ENCODE measurements at places on chromosomes 7 and 10.

DNA sequence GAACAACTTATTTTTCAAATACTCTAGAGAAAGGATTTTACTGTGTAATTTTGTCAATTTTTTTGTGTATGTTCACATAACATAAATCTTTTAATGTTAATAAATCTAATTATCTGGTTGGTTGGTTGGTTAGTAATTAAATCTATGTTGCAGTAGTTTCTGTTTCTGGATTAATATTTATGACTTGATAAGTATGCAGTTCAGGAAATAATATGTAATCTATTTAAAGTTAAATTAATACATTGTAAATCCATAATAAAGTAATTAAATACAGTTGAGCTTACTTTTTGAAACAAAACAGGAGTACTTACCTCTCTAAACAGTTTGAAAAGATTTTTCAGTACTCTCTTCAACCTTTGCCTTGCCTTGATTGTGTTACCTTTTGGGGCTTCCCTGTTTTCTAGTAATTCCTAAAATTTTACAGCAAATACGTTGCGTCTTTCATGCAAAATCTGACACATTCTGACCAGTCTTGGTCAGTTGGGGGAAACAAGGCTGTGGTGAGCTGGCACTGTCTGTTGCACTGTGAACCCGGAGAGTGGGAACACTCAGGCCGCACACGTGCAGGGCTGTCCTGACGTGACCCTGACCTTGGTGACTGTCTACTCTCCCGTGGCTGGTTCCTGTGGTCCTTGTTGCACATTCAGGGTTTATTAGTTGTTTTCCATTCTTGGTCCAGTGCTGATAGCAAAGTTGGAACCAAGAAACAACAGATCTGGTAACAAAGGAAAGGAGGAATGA is 45.6 kb upstream of the FGL2 start:
- DNase-seq: no peak

GRCh38 chr7:142414915-142415314 is 157.1 kb upstream of the PRSS58 start:
- DNase-seq: no peak

DNA sequence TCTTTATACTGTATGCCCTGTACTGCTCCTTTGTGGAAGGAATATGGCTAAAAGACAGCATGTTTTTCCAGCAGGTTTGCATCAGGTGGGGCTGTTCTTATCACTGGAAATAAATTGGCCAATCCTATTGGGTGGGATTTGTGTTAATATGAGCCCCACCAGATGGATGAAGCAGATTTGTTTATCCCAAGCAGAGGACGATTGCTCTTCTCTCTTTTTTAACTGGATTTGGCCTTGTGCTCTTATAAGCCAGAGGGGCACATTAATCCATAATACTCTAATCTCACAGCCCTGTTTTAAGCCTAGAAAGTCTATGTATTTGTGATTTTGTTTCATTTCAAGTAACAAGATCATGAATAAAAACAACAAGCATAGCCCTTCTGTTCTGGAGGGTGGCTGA is 240.1 kb upstream of the ADARB2 start:
- no peak for DNase-seq

GRCh38 chr10:123191886-123192285 is 37.7 kb downstream of the BUB3 start:
- no peak for DNase-seq

DNA sequence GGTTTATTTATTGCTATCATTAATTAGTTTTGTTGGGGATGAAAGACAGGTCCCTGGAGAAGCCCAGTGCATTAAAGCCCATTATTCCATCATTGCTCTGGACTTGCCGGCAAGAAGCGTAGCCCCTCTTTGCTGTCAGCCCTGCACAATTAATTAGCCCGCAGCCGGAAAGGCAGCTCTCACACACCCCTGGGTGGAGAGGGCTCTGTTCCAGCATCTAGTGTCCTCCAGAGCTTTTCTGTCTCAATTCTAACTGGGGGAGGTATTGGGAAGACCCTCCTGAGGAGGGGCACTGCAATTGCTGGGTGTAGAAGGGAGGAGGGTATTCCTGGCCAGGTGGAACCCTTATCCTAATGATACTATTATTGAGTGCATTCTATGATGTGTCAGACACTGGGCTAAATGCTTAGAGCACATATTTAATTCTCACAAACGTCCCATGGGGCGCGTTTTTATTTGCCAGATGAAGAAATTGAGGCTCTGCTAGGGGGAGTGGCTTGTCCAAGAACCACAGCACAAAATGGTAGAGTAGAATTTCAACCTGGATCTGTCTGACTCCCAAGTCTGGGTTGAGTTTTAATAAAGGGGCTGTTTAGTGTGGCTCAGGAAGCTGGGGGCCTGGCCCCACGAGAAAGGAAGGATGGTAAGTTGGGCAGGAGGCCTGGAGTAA is 148.1 kb upstream of the PCBD1 start:
- DNase-seq: no peak

GRCh38 chr7:151101621-151102396 is 15.5 kb downstream of the AGAP3 start:
- no peak for DNase-seq

DNA sequence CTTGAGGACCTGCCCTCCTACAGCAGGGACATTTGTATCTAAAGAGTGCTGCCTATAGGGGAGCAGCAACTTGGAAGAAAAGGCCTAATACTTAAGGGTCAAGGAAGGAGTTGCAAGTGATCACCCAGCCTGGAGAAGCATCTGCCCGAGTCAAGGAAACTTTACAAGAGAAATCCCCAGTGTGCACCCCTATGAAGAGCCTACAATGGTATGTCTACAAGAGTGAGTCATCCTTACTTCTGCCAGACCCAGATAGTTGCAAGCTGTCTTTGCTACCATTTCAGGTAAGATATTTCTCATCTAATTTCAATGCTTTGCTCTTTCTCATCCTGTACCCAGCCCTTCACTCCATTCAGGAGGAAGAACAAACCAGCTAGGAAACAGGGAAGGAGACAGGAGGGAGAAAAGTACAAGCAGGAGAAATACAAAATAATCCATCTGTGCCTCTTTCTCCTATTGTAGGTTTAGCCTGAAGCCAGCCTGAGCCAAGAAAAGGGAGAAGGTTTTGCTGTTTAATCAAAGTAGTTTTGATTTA is 34.4 kb upstream of the AGR3 start:
- DNase-seq: no peak

DNA sequence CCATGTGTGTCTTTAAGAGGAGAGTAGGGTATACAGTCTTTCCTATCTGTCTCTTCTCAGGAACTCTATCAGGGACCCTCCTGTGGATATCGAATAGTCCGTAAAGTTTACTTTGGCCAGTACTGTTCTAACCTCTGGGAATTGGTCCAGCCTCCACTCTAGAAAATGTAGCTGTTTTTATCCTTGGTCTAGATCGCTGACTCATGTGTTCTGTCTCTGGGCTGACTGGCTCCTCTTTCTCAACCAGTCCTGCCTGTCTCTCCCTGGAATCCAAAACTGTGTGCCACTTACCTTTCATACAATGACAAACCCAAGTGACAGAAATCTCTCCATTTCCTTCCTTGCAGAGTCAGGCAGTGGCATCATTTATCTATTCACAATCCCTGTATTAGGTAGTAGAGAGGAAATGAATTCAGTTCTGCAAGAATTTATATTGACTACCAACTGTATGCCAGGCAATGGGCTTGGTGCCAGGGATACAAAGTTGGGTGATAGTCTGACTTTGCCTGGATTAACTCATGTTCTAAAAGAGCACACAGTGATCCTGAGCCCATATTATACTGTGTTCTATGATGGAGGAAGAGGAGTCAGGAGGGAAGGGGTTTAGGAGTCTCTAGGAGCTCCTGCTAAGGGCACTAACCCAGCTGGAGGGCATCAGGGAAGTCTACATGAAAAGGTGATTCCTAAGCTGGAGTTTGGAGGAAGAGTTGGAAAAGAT is 232.7 kb downstream of the LRMDA start:
- no peak for DNase-seq

- DNase-seq: no peak
Measured at GRCh38 chr7:140197218-140197890, 20.6 kb upstream of the KDM7A start.

DNA sequence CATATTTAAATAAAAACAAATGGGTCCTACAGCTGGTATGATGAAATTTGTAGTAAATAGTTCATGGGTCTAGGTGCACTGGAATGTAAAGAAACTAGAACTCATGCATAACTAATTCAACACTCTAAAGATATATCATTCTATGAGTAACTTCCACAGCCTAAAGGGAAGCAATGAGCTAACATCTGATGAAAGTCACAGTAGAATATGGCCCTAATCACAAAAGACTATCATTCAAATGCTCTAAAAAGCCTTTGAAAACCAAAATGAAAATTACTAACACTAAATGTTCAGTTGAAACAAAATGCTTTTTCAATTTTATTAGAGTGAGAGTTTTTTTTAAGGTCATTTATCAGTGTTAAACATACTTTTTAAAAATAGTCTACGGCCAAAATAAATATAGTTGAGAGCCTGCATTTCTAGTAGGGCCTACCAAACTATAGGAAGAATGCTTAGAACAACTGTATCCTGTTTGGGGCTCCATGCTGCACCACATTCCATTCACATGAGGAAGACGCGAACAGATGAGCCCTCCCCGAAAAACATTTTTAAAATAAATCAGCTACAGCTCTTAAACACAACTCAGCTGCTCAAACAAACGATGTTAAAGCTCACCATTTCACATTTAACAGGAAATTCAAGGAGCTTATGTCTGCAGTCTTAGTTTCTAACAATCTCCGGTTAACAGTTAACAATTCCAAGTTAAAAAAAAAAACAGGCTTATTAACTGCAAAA is 134.5 kb downstream of the NRBF2 start:
- peak; percentile 51 for DNase-seq

DNA sequence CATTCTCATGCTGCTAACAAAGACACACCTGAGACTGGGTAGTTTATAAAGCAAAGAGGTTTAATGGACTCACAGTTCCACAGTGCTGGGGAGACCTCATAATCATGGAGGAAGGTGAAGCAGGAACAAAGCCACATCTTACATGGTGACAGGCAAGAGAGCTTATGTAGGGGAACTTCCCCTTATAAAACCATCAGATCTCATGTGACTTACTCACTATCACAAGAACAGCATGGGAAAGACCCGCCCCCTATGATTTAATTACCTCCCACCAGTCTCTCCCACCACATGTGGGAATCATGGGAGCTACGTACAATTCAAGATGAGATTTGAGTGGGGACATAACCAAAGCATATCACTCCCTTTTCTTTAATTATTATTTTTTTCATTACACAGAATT is 16.6 kb downstream of the COL28A1 start:
- DNase-seq: no peak

- DNase-seq: no peak
Measured at GRCh38 chr10:105024184-105024583, 383.1 kb downstream of the SORCS3 start.

GRCh38 chr7:42720012-42720411 is 191.9 kb downstream of the C7orf25 start:
- DNase-seq: no peak

- DNase-seq: no peak
Measured at GRCh38 chr10:8407501-8408021, 353.1 kb downstream of the GATA3 start.

GRCh38 chr7:97133159-97133558 is 15.7 kb downstream of the SDHAF3 start:
- DNase-seq: no peak

- no peak for DNase-seq
Measured at GRCh38 chr7:107850643-107851042, 40.3 kb upstream of the DLD start.

- no peak for DNase-seq
Measured at GRCh38 chr10:62562795-62563194, 188.6 kb downstream of the ZNF365 start.

DNA sequence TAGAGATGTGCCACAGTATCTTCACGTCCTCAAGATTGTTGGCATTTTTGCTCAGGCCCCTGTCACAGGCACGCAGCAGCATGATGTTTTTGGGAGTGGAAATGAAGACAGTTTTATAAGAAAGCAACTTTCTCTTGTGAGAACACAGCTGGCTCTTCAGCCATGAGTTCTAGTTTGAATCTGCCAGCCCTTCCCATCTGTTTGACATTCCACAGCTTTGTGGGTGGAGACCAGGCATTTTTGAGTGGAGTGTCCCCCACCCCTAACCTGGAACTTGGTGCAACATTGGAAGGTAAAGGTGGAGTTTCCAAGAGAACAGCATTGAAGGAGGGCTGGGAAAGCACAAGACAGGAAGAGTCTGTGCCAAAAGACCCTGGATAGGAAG is 253.1 kb upstream of the IGFBP3 start:
- DNase-seq: no peak

GRCh38 chr7:78134256-78134655 is 335.7 kb downstream of the PHTF2 start:
- no peak for DNase-seq

- peak; percentile 7 for DNase-seq
Measured at GRCh38 chr7:5692112-5692844, 89.2 kb downstream of the RNF216 start.

- no peak for DNase-seq
Measured at GRCh38 chr7:132394283-132395198, 181.7 kb downstream of the PLXNA4 start.

DNA sequence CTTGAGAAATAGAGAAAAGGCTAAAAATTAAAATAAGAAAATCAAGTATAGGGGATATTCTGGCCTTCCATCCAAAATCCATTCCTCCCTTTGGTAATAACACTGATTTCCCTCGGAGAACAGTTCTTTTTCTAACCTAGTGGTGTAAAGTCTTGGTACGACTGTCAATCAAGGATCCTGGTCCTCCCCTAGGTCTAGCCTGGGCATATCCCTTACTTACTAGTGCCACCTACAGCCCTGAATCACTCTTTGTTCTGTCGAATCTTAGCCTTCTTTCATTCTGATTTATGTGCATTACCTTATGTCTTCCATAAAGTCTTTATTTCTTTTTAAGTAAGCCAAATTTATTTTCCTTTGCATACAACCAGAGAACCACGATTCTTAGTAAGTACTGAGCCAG is 298.7 kb upstream of the LRRTM3 start:
- no peak for DNase-seq

- no peak for DNase-seq
Measured at GRCh38 chr10:16417341-16417740, 19.5 kb upstream of the PTER start.

- DNase-seq: no peak
Measured at GRCh38 chr10:47123716-47124288, 176.2 kb upstream of the GDF10 start.

- DNase-seq: no peak
Measured at GRCh38 chr7:123004931-123005330, 9.4 kb upstream of the TAS2R16 start.

GRCh38 chr10:70458329-70459060 is 17.0 kb upstream of the NODAL start:
- DNase-seq: peak; percentile 42

- DNase-seq: no peak
Measured at GRCh38 chr10:48525113-48525512, 79.8 kb downstream of the ARHGAP22 start.

DNA sequence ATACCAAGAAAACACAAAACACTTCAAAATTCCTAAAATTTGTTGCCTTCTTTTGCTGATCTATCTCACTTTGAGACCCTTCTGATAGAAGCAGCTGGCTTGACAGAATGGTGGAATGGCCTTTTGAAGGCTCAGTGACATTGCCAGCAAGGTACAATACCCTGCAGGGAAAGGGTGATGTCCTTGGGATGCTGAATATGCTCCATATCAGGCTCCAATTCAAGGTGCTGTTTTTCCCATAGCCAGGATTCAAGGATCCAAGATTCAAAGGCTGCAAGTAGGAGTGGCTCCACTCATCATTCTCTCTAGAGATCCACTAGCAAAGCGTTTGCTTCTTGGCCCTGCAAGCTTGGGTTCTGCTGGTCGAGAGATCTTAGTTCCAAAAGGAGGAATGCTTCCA is 120.4 kb downstream of the USP6NL start:
- no peak for DNase-seq

Measured in B cell (primary cell).